Urothelium cell line (cell line): ENCODE measurements at places on chromosomes 5 and 9.

GRCh38 chr5:2293906-2294305 lies 411.2 kb upstream of the IRX4 start:
- peak; percentile 69 for DNase-seq

GRCh38 chr9:18184401-18184800 lies 289.6 kb upstream of the ADAMTSL1 start:
- DNase-seq = peak; percentile 4

DNA sequence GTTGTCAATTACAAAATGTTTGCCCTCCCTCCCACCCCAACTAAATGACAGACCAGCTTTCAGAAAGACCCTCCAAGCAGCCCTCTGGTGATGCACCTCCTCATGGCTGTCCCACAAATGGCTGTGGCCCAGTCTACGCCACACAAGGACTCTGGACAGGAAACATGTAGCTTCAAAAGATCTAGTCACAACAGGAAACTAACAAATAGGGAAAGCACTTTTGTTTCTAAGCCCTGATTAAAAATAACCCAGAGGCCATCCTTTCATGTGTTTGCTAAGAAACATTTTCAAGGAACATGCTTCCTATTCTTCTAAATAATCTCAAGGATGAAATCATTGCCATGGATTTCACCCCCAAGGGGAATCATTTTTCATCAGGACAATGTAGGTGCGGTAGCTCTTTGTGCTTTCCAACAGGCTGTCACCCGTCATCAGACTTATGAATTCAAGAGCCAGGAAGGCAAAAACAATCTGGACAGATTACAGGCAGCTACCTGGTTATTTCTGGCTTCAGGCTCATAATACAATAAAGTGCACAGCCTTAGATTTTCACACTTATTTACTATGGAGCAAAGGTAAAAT lies 20.1 kb downstream of the PCSK1 start:
- no peak for DNase-seq

GRCh38 chr5:14112998-14113652 lies 30.0 kb upstream of the TRIO start:
- no peak for DNase-seq

GRCh38 chr5:14948383-14948782 lies 76.8 kb upstream of the ANKH start:
- DNase-seq = no peak

- no peak for DNase-seq
Measured at GRCh38 chr5:1381370-1382247, 36.7 kb upstream of the CLPTM1L start.

- DNase-seq = no peak
Measured at GRCh38 chr5:2751592-2752021, at the start of gene IRX2. IRX2 (minus strand) TSS chr5:2751677; CDS start chr5:2751413, 264 bp downstream.

- no peak for DNase-seq
Measured at GRCh38 chr5:158898185-158899177, 201.2 kb downstream of the EBF1 start.

DNA sequence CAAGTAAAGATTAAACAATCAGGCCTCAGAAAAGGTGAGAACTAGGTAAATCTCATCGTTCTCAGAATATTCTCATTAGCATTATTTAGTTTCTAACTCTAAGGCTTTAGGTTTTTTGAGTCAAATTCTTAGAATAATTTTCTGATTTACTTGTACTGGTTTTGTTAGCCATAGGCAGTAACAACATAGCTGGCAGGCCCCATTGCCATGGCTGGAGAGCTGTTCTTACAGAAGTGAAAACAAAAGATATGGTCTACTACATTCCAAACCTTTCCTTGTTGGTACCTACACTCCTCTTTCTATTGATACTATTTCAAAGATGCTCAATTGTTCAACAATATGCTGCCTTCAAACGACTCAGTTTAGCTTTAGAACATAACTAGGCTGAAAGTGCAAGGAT lies 27.3 kb downstream of the IFNW1 start:
- DNase-seq = no peak

- DNase-seq = no peak
Measured at GRCh38 chr5:17241635-17242034, 24.2 kb downstream of the BASP1 start.

DNA sequence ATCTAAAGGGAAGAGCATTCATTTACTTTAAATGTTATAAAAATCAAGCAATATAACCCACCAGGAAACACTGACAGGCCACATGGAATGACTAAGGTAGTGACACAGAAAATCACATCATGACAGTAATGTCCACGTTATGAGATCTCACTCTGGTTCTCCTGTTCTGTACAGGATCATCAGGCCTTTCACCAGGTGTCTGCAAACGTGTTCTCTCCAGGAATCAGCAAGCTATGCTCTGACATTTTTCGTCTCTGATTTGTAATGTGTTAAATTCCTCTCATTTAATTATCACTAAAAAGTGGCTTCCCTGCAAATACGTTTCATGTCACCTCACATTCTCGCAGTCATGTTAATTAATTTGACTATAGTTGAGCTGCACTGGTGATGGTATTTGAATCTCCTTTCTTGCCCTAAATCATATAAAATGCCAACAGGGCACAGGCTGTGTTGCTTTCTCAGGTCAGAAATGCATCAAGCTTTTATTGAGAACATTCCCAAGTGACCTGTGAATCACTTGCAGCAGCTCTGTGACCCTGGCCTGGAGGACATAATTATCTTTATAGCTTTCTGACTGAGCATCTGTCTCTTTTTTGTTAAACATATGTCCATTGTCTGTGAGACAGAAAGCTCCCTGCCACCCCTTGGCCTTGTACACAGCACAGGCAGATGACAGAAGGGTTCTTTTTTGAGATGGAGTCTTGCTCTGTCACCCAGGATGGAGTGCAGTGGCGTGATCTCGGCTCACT lies 196.2 kb downstream of the DIRAS2 start:
- DNase-seq = no peak

DNA sequence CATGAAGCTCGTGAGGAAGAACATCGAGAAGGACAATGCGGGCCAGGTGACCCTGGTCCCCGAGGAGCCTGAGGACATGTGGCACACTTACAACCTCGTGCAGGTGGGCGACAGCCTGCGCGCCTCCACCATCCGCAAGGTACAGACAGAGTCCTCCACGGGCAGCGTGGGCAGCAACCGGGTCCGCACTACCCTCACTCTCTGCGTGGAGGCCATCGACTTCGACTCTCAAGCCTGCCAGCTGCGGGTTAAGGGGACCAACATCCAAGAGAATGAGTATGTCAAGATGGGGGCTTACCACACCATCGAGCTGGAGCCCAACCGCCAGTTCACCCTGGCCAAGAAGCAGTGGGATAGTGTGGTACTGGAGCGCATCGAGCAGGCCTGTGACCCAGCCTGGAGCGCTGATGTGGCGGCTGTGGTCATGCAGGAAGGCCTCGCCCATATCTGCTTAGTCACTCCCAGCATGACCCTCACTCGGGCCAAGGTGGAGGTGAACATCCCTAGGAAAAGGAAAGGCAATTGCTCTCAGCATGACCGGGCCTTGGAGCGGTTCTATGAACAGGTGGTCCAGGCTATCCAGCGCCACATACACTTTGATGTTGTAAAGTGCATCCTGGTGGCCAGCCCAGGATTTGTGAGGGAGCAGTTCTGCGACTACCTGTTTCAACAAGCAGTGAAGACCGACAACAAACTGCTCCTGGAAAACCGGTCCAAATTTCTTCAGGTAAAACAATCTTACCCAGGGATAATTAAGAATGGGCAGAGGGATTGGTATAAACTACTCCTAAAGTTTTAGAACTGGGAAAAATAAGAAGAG lies 12.9 kb downstream of the ITGA1 start:
- peak; percentile 52 for DNase-seq
